PC-3 (cell line): ENCODE measurements at places on chromosomes 2 and 18. TPM values are rescaled to one million over a fixed set of nuclear protein-coding genes. Genes with fewer than 3 reads are reported as not detected.

DNA sequence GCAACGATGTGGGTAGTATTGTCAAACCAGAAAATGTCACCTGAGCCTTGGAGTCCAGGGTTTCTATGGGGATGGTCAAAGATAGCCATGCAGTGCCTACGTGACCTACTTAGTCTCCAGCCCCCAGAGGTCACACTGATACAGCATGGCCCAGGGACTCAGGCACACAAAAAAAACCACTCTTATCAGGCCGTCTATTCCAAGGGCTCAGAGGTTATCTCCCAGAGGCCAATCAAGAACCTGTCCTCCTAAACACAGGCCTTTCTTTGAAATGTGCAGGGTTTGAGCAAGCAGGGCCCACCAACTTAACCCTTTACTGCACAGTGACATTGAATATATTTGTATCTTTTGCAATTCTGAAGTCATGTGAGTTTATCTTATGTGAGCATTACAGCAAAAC lies 82.7 kb downstream of the MRO start:
- no peaks in the 10 kb centered on the region for H3K27me3 ChIP-seq
- no peak overlapping the region for H3K27ac ChIP-seq
- no peaks in the 10 kb centered on the region for H3K4me1 ChIP-seq
- H3K36me3 ChIP-seq = no peaks in the 10 kb centered on the region
- no peak overlapping the region for H3K4me3 ChIP-seq

GRCh38 chr2:240377366-240377765 lies 58.1 kb upstream of the GPC1 start:
- no peaks in the 10 kb centered on the region for H3K36me3 ChIP-seq
- peaks cover 11% of the 10 kb centered on the region; the same call in 1 of the 2 replicates for H3K4me1 ChIP-seq
- DNase-seq = no peak
- no peak overlapping the region for H3K27ac ChIP-seq
- H3K4me3 ChIP-seq = no peak overlapping the region

Gene C2orf66
- total RNA-seq = 0.51 TPM in 1 of 2 replicates, not detected in the other

Gene AGXT
- not detected in 2 replicates for total RNA-seq

Gene SULT1C2
- not detected in 2 replicates for total RNA-seq
